ENCODE measurements at places on chromosomes 2 and 18.

DNA sequence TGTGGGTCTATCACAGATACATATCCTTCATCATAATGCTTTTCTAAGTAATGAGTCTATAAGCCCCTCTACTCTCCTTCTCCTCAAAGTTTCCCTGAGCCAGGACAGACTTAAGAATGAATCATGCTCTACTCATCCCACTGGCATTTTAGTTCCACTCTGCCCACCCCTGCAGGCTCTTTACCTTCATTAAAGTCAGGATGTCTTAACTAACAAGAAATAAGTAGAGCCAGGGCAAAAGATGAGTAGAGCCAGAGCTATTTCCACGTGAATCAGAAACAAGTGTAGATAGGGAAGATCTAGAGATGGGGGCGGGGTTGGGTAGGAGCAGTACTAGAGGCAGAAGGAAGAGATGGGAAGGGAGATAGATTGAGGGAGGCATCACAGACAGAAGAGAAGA lies 790.5 kb downstream of the RNF144A start:
- no peak for DNase-seq

DNA sequence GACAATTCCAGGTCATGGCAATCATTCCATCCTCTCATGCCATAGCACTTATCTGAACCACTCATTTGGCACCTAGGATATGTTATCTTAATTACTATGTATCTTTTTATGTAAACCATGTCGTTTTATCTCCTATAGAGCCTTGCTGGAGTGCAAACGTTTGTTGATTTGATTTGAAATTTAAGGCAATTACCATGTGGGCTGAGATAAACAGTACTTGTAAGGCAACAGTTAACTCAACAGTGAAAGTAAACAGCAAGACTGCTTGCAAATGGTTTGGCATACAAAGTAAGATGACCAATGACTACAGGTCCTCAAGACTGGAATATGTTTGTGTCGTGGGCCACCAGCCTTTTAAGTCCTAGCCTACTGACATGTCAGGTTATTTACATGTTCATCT lies 133.7 kb upstream of the ZFP36L2 start:
- DNase-seq = no peak

- DNase-seq = no peak
Observed at GRCh38 chr2:28751956-28752630, 463 bp downstream of the PPP1CB start.

GRCh38 chr18:27785815-27786471 lies 391.0 kb downstream of the CDH2 start:
- no peak for DNase-seq

- DNase-seq = no peak
Observed at GRCh38 chr18:70219688-70220087, 14.2 kb upstream of the RTTN start.

GRCh38 chr2:344811-345210 lies 56.9 kb upstream of the ALKAL2 start:
- no peak for DNase-seq

- DNase-seq = no peak
Observed at GRCh38 chr2:1685957-1686783, 58.1 kb downstream of the PXDN start.

GRCh38 chr2:9390151-9390850 lies 33.0 kb downstream of the ITGB1BP1 start:
- no peak for DNase-seq

DNA sequence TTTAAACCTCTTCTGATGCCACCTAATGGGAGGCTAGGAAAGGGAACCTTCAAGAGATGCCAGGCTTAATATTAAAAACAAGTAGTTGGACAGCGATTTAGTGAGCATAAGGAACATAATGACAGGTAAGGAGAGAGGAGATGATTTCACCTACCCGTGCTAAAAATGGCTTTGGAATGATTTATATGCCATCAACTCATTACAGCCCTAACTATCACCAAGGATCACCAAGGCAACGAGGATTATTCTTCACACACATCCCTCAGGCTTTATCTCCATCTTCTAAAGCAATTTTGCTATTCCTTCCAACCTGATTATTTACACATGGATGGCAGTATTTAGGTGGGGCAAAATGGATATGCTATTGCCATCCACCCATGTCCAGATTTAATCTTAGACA lies 237.8 kb downstream of the DCC start:
- no peak for DNase-seq

DNA sequence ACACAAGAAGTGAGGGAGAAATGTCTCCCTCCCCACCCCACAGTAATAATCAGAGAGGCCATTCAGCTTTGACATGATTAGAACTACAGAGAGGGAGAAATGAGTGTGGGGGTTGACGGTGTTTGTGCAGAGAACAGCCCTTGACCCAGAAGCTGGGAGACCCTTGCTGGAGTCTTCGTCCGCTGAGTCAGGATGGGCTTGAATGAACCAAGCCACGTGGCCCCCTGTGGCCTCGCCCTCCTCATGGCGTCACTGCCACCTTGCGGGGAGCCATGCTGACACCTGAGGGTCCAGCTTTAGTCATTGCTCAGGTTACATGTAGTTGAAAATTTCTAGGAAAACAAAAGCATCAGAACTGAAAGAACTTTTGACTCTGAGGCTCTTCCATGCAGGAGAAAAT lies 101.2 kb downstream of the DGKD start:
- no peak for DNase-seq

DNA sequence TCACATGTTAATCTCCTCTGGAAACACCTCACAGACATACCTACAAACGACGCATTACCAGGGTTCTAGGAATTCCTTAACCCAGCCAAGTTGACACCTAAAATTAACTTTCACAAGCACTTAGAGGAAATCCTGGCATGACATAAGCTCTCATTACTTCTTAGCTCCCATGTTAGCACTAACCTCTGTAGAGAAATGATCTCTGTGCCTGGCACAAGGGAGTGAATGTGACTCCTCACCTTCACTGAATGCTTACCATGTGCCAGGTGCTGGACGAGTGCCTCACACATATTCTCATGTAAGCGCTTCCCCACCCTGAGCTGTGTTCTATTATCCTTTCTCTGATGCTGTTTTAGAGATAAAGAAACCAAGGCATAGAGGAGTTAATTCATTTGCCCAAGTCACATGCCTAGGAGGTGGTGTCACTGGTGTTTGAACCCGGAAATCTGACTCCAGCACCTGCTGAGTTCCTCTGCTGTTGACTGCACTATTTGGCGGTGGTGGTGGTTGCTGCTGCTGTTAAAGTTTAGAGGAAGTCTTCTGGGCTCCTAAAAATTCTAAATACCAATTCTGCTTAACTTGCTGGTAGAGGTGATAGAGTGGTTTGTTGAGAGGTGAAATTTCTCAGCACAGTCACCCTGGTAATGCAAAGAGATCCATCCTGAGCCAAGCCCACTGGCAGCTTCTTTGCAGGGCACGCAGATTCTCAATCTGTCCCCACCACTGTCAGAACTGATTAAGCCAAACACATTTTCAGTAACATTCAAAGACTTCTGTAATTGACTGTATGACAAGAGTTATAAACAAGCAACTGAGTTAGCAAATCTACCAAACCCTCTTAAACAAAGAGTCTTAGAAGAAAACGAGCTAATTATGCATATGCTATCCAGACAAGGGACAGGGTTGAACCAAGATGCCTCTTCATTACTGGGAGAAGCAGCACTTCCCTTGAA lies 200.3 kb downstream of the CMPK2 start:
- no peak for DNase-seq

DNA sequence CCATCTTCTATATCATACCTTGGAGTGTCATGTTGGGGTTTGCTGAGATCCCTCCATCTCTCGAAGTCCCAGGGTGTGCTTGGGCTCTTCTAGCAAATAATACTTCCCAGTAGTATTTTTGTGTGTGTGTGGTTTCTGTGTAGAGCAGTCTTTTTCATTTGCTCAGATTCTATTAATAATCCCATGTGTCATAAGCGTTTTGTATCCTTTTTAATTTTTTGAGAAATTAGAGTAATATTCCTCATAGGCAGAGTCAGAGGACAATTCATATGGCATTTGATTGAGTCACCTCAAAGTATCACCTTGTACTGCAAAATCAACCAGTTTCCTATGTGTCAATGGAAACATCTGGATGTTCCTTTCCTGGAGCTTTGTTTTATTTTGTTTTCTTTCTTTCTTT lies 37.4 kb upstream of the PPP1R1C start:
- no peak for DNase-seq

- no peak for DNase-seq
Observed at GRCh38 chr18:78244779-78245178, 734.8 kb upstream of the SALL3 start.

GRCh38 chr2:36528766-36529392 lies 69.1 kb downstream of the FEZ2 start:
- DNase-seq = no peak

GRCh38 chr2:85890522-85891176 lies 1.9 kb upstream of the ST3GAL5 start:
- no peak for DNase-seq

- no peak for DNase-seq
Observed at GRCh38 chr2:194698012-194698411, 959.0 kb upstream of the SLC39A10 start.

DNA sequence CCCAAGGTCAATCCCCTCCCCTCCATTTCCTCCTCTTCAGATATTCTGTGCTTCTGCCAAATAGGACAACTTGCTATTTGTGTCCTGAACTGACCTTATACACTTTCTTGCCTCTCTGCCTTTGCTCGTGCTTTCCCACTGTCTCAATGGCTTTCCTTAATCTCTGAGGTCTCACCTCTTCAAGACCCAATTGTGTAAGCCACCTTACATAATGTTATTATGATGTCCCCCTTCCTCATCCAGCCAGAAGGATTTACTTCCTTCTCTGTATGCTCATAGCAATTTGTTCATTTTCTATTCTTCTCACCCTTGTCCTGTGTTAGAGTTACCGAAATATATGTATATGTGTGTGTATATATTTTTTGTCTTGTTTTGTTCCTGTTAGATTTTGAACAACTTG lies 26.9 kb upstream of the DARS1 start:
- no peak for DNase-seq

- no peak for DNase-seq
Observed at GRCh38 chr2:72386288-72386687, 238.6 kb upstream of the CYP26B1 start.

DNA sequence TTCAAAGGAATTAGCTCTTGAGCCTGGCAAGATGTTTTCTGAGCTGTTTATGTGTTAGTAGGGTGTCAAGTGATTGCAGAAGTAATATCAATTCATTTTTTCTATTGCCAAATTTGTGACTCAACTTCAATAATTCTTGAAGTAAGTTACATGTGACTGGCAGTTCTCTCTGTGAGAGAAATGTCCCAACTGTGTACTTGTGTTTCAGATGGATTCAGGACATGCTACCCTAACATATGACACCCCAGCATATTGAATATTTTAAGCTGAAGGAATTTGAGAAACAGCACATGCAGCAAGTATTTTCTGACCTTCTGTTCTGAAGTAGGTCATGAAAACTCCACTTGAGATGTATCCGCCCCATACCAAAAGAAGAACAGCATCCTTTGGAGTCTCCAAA lies 263.6 kb downstream of the XIRP2 start:
- no peak for DNase-seq

- DNase-seq = no peak
Observed at GRCh38 chr2:162254236-162254871, 11.1 kb upstream of the FAP start.

GRCh38 chr2:195594248-195594647 lies 62.8 kb upstream of the SLC39A10 start:
- DNase-seq = no peak

- no peak for DNase-seq
Observed at GRCh38 chr2:54586494-54586893, 130.4 kb downstream of the SPTBN1 start.

GRCh38 chr2:166458674-166459073 lies 35.4 kb downstream of the SCN7A start:
- no peak for DNase-seq

DNA sequence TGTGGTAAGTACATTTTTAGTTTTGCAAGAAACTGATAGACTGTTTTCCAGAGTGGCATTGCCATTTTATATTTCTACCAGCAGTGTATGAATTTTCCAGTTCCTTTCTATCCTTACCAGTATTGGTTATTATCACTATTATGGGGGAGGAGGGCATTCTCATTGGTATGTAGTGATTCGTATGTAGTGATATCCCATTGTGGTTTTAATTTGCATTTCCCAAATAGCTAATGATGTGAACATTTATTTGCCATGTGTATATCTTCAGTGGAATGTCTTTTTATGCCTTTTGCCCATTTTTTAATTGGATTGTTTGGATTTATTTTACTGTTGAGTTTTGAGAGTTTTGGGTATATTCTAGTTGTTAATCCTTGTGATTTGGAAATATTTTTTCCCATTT lies 16.9 kb downstream of the EIF5B start:
- DNase-seq = no peak

DNA sequence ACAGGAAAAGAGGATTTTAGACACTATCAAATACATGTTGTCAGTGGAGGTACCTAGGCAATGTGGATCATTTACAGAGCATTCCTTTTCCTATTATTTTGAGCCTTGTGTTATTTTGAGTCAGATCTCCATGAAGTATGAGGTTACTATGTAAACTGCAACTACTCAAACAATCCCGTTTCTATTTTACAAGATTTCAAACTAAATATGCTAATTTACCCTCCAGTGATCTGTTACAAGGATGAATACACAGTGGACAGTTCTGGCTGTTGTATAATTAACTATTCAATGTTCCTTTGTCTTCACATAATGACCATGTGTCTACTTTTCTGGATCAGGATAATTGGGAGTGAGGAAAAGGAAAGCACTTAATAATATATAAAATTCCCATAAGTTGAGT lies 4.6 kb downstream of the HOXD1 start:
- DNase-seq = no peak

- DNase-seq = no peak
Observed at GRCh38 chr18:78082816-78083215, 833.2 kb downstream of the GALR1 start.

GRCh38 chr2:214489702-214490101 lies 78.8 kb downstream of the VWC2L start:
- no peak for DNase-seq

DNA sequence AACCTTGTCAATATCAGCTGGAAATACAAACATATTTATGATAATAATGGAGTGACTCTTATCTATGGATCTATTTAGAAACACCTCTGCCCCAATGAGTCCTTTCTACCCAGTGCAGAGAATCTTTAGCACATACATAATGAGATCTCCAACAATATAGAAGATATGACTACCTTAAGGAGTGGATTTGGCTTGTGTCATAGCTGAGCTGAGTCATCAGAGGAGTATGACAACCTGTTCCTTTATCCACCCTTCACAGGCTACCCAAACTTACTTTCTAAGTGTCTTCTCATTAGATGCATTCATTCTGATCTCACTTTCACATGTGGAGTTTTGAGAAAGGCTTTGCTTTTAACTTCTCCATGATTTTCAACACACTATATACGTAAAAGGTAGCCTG lies 1218.9 kb downstream of the DSC3 start:
- DNase-seq = no peak

GRCh38 chr2:73749314-73749713 lies 12.2 kb upstream of the TPRKB start:
- no peak for DNase-seq

DNA sequence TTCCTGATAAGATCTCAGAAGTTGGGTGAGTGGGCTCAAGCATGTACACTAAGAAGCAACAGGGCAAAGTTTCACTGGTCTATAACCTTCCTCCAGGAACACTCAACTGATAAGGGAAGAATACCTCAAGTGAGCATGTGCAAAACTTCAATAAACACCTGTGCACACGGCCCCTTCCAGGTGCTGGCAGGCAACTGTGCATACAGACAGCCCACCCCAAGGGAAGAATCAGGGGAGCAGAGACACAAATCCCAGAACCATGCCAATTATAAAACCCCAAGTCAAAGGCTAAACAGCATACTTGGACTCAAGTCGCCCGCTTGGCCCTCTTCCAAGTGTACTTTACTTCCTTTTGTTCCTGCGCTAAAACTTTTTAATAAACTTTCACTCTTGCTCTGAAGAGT lies 85.9 kb upstream of the RTN4 start:
- no peak for DNase-seq
